Activated T-cell treated with anti-CD3 and anti-CD28 coated beads, Interleukin-2, amount 50 U/mL, for 72 hours (primary cell): ENCODE measurements at places on chromosomes 1 and 21. TPM values are rescaled to one million over a fixed set of nuclear protein-coding genes. Genes with fewer than 3 reads are reported as not detected.

DNA sequence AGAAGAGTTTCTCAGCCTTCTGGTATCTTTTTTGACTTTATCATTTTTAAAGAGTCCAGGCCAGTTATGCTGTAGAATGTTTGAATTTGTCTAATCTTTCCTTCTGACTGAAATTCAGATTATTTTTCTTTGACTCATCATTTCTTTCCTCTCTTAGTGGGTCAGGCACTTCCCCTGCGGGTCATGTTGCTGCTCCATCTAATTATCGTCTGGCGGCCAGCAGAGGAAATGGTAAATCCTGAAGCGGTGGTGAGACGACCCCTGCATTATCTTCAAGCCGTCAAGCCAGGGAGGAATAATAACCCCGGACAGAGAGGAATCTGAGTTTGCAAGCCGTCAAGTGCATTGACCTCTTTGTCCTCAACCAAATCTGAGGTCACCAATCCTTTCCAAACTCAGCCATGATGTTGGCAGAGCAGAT, 102.1 kb downstream of the ADSS2 start:
- DNase-seq = no peak
- H3K27ac ChIP-seq = peak overlapping the region; percentile 1
- H3K27me3 ChIP-seq = peaks cover 11% of the 10 kb centered on the region
- H3K4me3 ChIP-seq = no peak overlapping the region

DNA sequence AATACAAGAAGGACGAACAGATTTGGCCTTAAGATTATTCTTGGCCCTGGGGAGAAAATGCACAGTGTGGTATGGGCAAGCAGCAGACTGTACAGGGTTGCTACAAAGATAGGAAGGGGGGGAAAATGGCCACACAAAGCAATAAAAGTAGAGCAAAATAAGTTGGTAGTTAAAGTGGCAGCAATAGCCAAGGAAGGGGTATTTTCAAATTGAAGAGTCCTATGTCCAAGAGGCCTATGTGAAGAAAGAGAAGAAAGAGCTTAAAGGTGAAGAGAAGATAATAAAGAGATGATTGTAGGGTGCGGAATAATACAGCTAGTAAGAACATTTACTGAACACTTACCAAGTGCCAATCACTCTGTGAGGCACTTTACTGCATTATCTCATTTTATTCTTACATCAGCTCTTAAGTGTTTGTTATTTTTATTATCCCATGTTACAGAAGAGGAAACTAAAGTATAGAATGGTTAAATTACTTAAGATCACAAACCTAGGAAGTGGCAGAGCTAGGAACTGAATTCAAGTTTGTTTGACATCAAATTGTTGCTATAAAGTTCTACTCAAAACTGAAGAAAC, 88.1 kb upstream of the TTC39A start:
- no peak for DNase-seq
- peaks cover 10% of the 10 kb centered on the region for H3K4me1 ChIP-seq
- H3K27me3 ChIP-seq = no peaks in the 10 kb centered on the region
- no peak overlapping the region for H3K4me3 ChIP-seq
- H3K36me3 ChIP-seq = peaks cover 3% of the 10 kb centered on the region

- H3K36me3 ChIP-seq = peaks cover 5% of the 10 kb centered on the region
- peaks cover 31% of the 10 kb centered on the region for H3K4me1 ChIP-seq
- no peak for DNase-seq
- no peaks in the 10 kb centered on the region for H3K27me3 ChIP-seq
- no peak overlapping the region for H3K4me3 ChIP-seq
Observed at GRCh38 chr21:44804762-44805161, 3.1 kb upstream of the UBE2G2 start.

- H3K4me1 ChIP-seq = no peaks in the 10 kb centered on the region
- H3K4me3 ChIP-seq = no peak overlapping the region
- no peaks in the 10 kb centered on the region for H3K36me3 ChIP-seq
- no peaks in the 10 kb centered on the region for H3K27me3 ChIP-seq
Observed at GRCh38 chr1:72050551-72050950, 231.8 kb downstream of the NEGR1 start.

DNA sequence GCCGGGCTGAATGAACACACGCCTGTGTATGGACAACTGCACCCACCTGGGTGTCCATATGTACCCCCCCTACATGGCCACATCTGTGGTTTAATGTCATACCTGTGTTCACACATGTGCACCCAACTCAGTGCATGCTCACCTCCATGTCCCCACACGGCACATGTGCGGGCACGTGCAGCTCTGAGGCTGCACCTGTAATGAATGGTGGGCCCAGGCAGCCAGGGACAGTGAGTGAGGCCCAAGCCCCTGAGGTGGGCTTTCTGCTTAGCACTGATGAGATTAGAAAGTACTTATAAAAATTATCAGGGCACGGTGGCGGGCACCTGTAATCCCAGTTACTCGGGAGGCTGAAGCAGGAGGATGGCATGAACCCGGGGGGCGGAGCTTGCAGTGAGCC, 42.5 kb upstream of the CSF3R start:
- H3K27me3 ChIP-seq = no peaks in the 10 kb centered on the region
- peaks cover 14% of the 10 kb centered on the region for H3K4me1 ChIP-seq
- no peak for DNase-seq
- no peak overlapping the region for H3K27ac ChIP-seq
- H3K36me3 ChIP-seq = no peaks in the 10 kb centered on the region
- no peak overlapping the region for H3K4me3 ChIP-seq

DNA sequence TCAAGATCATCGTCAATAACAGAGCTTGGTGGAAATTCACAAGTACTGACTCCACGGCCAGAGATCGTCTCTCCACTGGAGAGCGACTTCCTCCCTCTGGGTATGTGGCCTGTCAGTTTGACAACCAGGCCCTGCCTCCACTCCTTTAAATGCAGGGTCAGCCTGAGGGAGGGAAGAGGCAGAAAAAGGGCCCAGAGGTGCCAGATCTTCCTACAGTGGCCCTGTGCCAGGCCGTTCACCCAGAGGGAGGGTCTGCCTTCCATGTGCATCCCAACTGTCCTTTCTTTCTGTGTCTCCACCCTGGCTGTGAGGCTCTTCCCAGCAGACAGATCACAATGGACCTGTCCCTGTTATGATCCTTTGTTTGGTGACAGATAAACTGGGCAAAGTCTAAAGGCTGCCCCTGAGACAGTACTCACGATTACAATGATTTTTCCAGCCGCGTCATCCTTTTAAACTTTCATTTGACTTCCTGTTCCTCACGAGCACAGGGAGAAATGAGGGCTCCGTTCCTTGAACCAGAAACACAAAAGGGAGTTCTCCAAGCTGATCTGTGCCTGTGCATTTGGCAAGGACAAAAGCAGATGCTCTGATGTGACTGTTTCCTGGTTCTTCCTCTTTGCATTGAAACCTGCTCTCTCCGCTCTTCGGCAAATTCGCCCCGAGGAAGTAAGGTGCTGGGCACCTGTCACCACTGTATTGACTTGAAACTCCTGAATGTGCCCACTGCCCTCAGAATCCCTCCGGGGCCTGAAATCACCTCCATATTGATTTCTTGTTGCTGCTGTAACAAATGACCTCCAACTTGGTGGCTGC, 126.7 kb downstream of the PGBD5 start:
- peaks cover 14% of the 10 kb centered on the region for H3K4me1 ChIP-seq
- peaks cover 18% of the 10 kb centered on the region for H3K27me3 ChIP-seq
- no peak overlapping the region for H3K27ac ChIP-seq
- no peaks in the 10 kb centered on the region for H3K36me3 ChIP-seq
- no peak overlapping the region for H3K4me3 ChIP-seq

DNA sequence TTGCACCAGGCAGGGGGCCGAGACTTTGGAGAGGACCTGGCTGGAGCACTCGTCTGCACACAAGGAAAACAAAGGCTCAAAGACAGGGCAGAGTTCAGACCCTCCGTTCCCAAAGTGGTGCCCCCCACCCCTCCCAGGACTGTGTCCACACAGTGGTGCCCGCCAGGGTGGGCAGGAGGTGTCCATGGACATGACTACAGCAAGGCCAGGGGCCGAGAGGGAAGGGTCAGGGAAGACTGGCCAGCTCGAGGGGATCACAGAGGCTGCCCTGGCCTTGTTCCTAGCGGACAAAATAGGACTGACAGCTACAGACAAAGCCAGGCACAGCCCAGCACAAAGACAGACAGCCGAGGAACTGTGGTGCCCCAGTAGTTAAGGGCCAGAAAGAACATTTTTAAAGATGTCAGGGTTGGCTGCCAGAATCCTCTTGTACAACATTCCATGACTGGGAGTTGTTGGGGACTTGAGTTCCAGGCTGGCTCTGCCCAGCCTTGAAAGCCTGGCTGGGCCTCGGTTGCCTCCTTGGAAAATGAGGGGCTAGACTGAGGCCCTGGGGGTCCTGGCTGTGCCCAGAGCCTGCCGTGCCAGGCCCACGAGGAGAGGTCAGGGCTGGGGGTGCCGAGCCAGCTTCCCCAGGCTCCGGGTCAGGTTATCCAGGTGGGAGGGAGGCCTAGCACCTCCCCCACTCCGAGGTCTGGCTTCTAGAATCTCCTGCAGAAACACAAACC, 63.7 kb downstream of the SLX9 start:
- H3K27ac ChIP-seq = no peak overlapping the region
- H3K4me1 ChIP-seq = peaks cover 6% of the 10 kb centered on the region
- H3K4me3 ChIP-seq = no peak overlapping the region
- DNase-seq = peak; percentile 0
- H3K27me3 ChIP-seq = peaks cover 22% of the 10 kb centered on the region
- H3K36me3 ChIP-seq = peaks cover 6% of the 10 kb centered on the region

- H3K36me3 ChIP-seq = no peaks in the 10 kb centered on the region
- no peak for DNase-seq
- peaks cover 21% of the 10 kb centered on the region for H3K4me1 ChIP-seq
- no peaks in the 10 kb centered on the region for H3K27me3 ChIP-seq
- no peak overlapping the region for H3K4me3 ChIP-seq
- H3K27ac ChIP-seq = no peak overlapping the region
Observed at GRCh38 chr1:24717887-24718650, 27.2 kb upstream of the CLIC4 start.

DNA sequence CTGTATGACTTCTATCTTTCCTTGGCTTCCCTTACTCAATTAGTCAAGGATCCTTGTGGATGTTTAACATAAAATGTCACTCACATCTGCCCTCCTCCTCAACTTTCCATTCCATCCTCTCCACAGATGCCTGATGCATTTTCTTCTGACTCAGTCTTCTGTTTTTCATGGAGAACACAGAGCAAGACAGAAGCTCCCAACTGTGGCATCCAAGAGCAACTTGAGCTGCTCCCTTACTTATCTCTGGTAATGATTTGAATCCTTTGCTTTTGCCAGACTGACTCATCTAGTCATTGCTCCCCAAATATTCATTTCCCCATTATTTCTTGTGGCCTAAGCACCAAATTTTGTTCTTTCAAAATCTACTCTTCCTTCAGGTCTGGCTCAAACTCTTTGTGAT, 120.6 kb downstream of the LYPLAL1 start:
- no peak overlapping the region for H3K4me3 ChIP-seq
- no peak overlapping the region for H3K27ac ChIP-seq
- H3K4me1 ChIP-seq = no peaks in the 10 kb centered on the region
- peaks cover 1% of the 10 kb centered on the region for H3K36me3 ChIP-seq

- no peak for DNase-seq
- peaks cover 8% of the 10 kb centered on the region for H3K36me3 ChIP-seq
- H3K27ac ChIP-seq = no peak overlapping the region
- H3K4me3 ChIP-seq = no peak overlapping the region
- H3K27me3 ChIP-seq = no peaks in the 10 kb centered on the region
- peaks cover 8% of the 10 kb centered on the region for H3K4me1 ChIP-seq
Observed at GRCh38 chr1:193275773-193276172, 89.4 kb upstream of the B3GALT2 start.

GRCh38 chr1:150024156-150024555, 13.6 kb upstream of the OTUD7B start:
- no peak overlapping the region for H3K27ac ChIP-seq
- H3K36me3 ChIP-seq = no peaks in the 10 kb centered on the region
- no peaks in the 10 kb centered on the region for H3K4me1 ChIP-seq
- no peak for DNase-seq
- H3K27me3 ChIP-seq = no peaks in the 10 kb centered on the region

DNA sequence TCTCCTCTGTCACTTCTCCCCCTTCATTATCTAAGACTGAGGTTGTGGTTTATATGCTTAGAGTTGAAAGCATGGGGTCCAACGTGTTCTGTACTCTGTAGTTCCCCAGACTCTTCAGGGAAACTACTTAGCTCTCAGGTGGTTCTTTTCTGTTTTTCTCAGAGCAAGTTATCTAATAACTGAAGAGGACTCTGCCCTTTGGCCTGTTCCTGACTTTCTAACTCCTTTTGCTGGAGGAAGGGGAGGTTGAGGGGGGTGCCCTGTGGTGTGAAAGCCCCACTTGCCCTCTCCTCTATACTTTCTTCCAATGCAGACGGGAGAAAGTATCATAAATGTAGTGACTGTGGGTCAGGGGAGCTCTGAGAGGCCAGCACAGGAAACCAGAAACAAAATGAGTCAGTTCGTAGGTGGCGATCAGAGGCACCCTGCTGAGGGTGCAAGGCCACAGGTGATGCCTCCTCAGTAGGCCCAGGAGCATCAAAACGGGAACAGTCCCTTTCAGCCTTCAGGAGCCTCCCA, 5.0 kb downstream of the SLC25A44 start:
- H3K36me3 ChIP-seq = peaks cover 25% of the 10 kb centered on the region
- H3K27me3 ChIP-seq = no peaks in the 10 kb centered on the region
- DNase-seq = peak; percentile 71
- no peak overlapping the region for H3K4me3 ChIP-seq

GRCh38 chr1:26170472-26170821, 739 bp downstream of the ZNF593 start:
- peak overlapping the region; percentile 92 for H3K4me3 ChIP-seq
- H3K4me1 ChIP-seq = peaks cover 33% of the 10 kb centered on the region
- no peaks in the 10 kb centered on the region for H3K36me3 ChIP-seq
- no peaks in the 10 kb centered on the region for H3K27me3 ChIP-seq

The APOBEC4 gene
- not detected for total RNA-seq

The NKAIN1 gene
- not detected for total RNA-seq

The RAB3B gene
- 0.09 TPM for total RNA-seq

The CRNN gene
- total RNA-seq = not detected
